ENCODE measurements at places on chromosomes 6 and 20.

DNA sequence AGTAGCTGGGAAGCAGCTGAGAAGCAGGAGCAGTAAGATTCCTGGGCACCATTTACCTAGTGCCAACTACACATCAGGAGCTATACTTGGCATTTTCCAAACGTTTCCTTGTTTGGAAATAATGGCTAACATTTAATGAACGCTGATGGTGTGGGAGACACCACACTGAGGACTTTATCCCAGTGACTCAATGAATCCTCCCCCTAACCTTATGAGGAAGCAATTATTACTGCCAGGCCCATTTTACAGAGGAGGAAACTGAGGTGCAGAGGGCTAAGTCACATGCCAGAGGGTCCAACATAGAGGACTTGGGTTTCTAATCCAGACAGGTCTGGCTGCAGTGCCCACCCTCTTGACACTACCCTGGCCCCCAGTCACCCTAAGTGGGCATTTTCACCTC, 6.1 kb downstream of the PTGIS start:
- no peak for DNase-seq

- no peak for DNase-seq
These were observed 220.6 kb upstream of the BTBD3 start for GRCh38 chr20:11697055-11697454.

DNA sequence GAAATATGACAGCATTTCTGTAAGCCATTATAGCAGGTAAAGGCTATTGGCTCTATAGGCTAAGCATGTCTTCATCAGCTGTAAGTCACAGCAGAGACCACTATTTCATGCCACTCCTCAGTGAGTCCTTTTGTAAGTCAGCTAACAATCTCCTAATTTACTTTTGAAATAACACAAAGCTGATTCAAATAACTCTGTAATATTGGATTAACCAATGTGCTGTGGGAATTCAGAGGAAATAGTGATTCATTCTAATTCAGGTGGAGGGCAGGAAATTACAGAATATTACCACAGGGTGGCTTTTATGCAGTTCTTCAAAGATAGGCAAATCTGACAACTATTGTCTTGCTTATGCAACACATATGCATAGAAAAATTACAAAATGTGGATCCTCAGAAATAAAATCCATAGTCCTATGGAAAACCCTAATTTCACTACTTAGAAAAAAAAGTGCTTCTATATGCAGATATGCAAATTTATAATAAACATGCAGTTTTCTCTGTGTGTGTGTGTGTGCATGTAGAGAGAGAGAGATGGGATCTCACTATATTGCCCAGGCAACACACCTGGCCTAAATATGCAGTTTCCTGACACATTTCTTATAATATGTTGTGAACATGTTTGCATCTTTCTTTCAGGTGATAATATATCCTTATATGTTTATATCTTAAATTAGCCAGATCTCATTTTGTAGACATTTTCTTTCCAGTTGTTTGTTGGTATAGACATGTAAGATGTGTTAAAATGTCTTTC, 4.8 kb upstream of the SMIM28 start:
- no peak for DNase-seq

DNA sequence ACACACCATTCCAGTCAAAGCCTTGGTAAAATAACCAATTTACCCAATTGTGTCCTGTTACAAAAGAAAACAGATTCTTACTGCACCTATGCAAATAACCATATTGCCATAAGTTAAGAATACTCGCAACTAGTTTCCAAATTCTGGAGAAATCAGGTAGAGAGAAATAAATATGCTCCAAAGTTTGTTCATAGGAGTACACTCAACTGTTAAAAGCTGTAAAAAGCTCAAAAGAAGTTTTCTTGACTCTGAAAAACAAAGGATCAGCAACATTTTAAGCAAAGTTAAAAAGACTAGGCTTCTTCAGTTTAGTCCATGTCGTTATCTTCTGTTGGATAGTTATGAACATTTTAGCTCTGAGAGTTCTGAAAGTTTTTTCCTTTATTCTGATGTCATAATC, 48.0 kb downstream of the CEP85L start:
- DNase-seq, result no peak
